ENCODE measurements at places on chromosomes 4 and X.
A peak's percentile ranks its signal among the peaks of the same experiment; 100 is the strongest.

- H3K27ac ChIP-seq, result peak within 1 kb of the TSS; percentile 85
- no peaks in the 10 kb centered on the region for H3K27me3 ChIP-seq
- peak within 1 kb of the TSS; percentile 32 for H3K4me3 ChIP-seq
- H3K36me3 ChIP-seq, result no peaks in the 10 kb centered on the region
- peak; percentile 57 for DNase-seq
These were observed at the start of gene SLC49A3 for GRCh38 chr4:688854-689681. TSS of gene SLC49A3 (minus strand) at chr4:689151. CDS start at chr4:689127, 24 bp downstream.

- no peak overlapping the region for H3K4me3 ChIP-seq
- DNase-seq, result no peak
- H3K27ac ChIP-seq, result no peak overlapping the region
- H3K27me3 ChIP-seq, result no peaks in the 10 kb centered on the region
- peaks cover 9% of the 10 kb centered on the region for H3K4me1 ChIP-seq
- H3K36me3 ChIP-seq, result no peaks in the 10 kb centered on the region
These were observed 2.3 kb upstream of the GRSF1 start for GRCh38 chr4:70841951-70842350.

GRCh38 chrX:49308604-49309269 is 5.3 kb downstream of the GAGE10 start:
- no peaks in the 10 kb centered on the region for H3K4me1 ChIP-seq
- H3K4me3 ChIP-seq, result peak overlapping the region; percentile 36
- H3K27me3 ChIP-seq, result no peaks in the 10 kb centered on the region
- no peaks in the 10 kb centered on the region for H3K36me3 ChIP-seq

DNA sequence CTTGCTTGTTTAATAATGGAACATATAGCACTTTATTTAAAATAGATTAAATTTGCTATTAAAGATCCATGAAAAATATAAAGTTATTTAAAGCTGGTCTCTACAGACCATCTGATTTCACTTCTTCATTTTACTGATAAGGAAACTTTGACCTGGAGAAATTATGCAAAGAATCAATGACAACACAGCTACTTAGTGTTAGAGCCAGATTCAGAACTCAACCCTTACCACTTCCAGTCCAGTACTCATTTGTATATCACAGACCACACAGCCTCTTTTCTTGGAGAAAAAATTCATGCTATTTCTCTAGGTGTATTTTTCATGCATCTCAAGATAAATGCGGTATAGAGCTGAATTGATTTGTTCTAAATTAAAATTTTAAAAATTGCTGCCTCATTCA is 34.0 kb downstream of the WDFY3 start:
- no peaks in the 10 kb centered on the region for H3K36me3 ChIP-seq
- no peak overlapping the region for H3K27ac ChIP-seq
- no peak overlapping the region for H3K4me3 ChIP-seq
- no peak for DNase-seq

- H3K27me3 ChIP-seq, result no peaks in the 10 kb centered on the region
- no peaks in the 10 kb centered on the region for H3K36me3 ChIP-seq
- no peak overlapping the region for H3K4me3 ChIP-seq
- no peaks in the 10 kb centered on the region for H3K4me1 ChIP-seq
- DNase-seq, result no peak
These were observed 273.8 kb downstream of the GASK1B start for GRCh38 chr4:157898836-157899605.

DNA sequence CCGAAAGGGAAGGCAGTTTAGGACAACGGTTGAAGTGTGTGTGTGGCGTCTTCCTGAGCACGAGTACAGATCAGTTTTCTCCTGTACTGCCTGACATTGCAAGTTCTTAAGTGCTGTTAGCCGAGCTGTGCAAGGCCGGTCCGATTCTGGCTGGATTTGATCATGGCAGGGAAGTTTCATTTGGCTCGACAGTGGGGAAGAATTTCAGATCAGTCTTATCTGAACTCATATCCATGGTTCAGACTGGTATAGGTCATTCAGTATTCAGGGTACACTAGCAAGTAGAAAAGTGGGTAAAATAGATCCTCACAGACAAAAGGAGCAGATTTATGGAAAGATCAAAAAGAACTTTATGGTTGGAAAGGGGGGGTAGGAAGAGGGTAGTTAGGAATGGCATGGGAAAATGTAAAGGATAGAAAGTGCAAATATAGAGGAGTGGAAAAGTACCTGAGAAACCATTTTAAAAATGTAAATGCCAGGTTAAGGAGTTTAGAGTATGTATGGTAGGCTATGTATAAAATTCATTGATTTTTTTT is 716 bp downstream of the THAP9 start:
- H3K4me1 ChIP-seq, result no peaks in the 10 kb centered on the region
- DNase-seq, result no peak
- no peaks in the 10 kb centered on the region for H3K36me3 ChIP-seq
- peak overlapping the region; percentile 73 for H3K4me3 ChIP-seq
- H3K27me3 ChIP-seq, result no peaks in the 10 kb centered on the region
- peak overlapping the region; percentile 97 for H3K27ac ChIP-seq

- no peak for DNase-seq
- no peak overlapping the region for H3K27ac ChIP-seq
- no peaks in the 10 kb centered on the region for H3K36me3 ChIP-seq
- H3K4me1 ChIP-seq, result no peaks in the 10 kb centered on the region
These were observed 11.7 kb downstream of the COQ2 start for GRCh38 chr4:83272900-83273299.

GRCh38 chrX:121356139-121356849 is 308.9 kb downstream of the GLUD2 start:
- no peak for DNase-seq
- H3K27me3 ChIP-seq, result no peaks in the 10 kb centered on the region
- H3K27ac ChIP-seq, result no peak overlapping the region
- H3K4me1 ChIP-seq, result no peaks in the 10 kb centered on the region
- no peaks in the 10 kb centered on the region for H3K36me3 ChIP-seq

DNA sequence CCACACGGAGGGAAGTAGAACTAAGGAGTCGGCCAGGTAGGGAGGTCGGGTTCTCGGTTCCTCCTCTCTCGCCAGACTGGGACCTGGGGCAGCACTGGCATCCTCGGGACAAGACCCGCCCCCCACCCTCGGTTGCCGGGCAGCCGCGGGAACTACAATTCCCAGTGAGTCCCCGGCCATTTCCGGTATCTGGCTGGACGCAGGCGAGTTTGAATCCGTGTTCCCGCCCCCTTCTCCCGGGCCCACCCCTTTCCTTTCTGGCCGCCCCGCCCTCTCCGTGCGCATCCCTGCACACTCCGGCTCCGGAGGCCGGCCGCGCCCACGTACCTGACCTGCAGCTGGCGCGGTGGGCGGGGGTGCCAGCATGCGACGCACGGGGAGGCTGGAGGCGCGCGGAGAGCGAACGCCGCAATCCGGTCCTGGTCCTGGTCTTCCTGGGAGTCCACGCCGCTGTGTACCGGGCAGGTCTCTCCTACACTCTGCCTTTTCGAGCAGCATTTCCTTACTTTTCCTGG is 10.2 kb upstream of the DLG3 start:
- DNase-seq, result peak; percentile 95
- peak overlapping the region; percentile 59 for H3K4me3 ChIP-seq

GRCh38 chr4:129488427-129488826 is 392.5 kb downstream of the C4orf33 start:
- no peaks in the 10 kb centered on the region for H3K4me1 ChIP-seq
- no peak for DNase-seq
- H3K36me3 ChIP-seq, result no peaks in the 10 kb centered on the region
- H3K4me3 ChIP-seq, result no peak overlapping the region

- H3K36me3 ChIP-seq, result no peaks in the 10 kb centered on the region
- no peak overlapping the region for H3K27ac ChIP-seq
- H3K27me3 ChIP-seq, result no peaks in the 10 kb centered on the region
- DNase-seq, result no peak
- H3K4me3 ChIP-seq, result no peak overlapping the region
- no peaks in the 10 kb centered on the region for H3K4me1 ChIP-seq
These were observed 24.5 kb downstream of the WDR17 start for GRCh38 chr4:176090115-176090514.

DNA sequence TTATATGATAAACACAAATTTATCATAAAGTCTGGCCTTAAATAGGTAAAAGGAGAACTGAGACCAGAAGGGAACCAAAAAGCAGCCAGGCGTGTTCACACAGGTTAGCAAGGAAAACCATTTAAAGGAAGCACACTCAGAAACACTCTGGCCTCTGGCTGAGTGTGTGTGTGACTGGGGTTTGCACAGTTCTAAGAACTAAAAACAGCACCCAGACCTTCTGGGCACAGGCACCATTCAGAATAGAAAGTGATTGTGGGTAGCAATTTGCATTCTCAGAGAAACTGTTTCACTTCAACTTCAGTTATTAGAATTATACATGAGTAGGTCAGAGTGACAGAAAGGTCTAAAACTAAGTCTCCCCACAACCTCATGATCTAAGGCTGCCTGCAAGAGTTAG is 10.0 kb downstream of the GPR82 start:
- no peak overlapping the region for H3K4me3 ChIP-seq
- H3K27ac ChIP-seq, result peak overlapping the region; percentile 13
- no peaks in the 10 kb centered on the region for H3K36me3 ChIP-seq

DNA sequence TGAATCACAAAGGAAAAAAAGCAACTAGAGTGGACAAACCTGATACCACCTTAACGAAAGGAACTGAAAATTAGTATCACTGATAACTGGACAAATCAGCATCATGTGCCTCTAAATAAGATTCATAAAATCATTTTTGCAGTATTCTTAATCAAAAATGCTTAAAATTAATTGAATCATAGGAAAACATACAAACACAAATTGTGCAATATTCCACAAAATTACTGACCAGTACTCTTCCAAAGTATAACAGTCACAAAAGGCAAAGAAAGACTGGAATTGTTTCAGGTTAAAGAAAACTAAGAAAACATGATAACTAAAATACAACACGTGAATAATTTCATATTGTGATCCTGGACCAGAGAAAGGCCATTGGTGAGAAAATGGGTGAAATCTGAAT is 27.1 kb downstream of the FBXW7 start:
- no peaks in the 10 kb centered on the region for H3K4me1 ChIP-seq
- H3K27me3 ChIP-seq, result no peaks in the 10 kb centered on the region
- H3K27ac ChIP-seq, result no peak overlapping the region
- no peak overlapping the region for H3K4me3 ChIP-seq
- H3K36me3 ChIP-seq, result no peaks in the 10 kb centered on the region
- no peak for DNase-seq

GRCh38 chr4:138953961-138954371 is 61.6 kb upstream of the NOCT start:
- DNase-seq, result no peak
- no peak overlapping the region for H3K27ac ChIP-seq
- H3K4me1 ChIP-seq, result no peaks in the 10 kb centered on the region
- no peak overlapping the region for H3K4me3 ChIP-seq
- H3K36me3 ChIP-seq, result no peaks in the 10 kb centered on the region
- no peaks in the 10 kb centered on the region for H3K27me3 ChIP-seq

DNA sequence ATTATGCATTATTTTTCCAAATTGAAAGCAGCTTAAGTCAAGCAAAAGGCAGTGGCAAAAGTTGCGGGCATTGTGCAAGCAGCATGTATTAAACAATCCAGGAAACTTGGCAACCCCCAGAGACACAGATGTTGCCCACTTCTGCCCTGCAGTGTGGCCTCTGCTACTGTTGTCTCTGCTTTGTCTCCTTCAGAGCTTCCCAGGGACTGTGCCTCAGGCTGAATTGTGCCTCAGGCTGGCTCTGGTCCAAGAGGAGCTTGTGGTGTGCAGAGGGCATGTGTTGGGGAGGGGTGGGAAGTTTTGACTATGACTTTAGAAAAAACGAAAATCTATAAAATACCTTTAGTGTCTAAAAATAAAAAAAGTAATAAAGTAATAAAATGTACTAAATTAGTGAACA is 201.4 kb downstream of the CCSER1 start:
- H3K4me1 ChIP-seq, result no peaks in the 10 kb centered on the region
- no peak for DNase-seq
- H3K36me3 ChIP-seq, result no peaks in the 10 kb centered on the region
- H3K27ac ChIP-seq, result no peak overlapping the region
- no peaks in the 10 kb centered on the region for H3K27me3 ChIP-seq
- H3K4me3 ChIP-seq, result no peak overlapping the region

- no peaks in the 10 kb centered on the region for H3K4me1 ChIP-seq
- H3K27me3 ChIP-seq, result no peaks in the 10 kb centered on the region
- no peaks in the 10 kb centered on the region for H3K36me3 ChIP-seq
These were observed 38.0 kb downstream of the YIPF6 start for GRCh38 chrX:68536884-68537283.

DNA sequence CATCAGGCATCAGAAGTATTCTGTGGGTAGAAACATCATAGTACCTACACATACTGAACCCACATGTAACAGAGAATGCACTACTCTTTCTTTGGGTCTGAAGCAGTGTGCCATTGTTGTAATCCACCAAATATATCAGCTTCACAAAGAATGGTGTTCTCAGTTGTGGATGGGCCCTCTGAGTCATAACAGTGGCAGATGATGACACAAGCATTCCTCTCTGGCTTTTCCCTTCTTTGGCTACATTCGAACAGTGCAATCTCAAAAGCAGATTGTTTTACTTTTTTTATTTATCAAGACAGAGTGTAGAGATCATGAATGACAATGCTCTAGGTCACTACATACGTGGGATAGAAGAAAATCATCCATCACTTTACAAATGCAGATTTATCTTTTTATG is 247.2 kb upstream of the EPHA5 start:
- H3K4me1 ChIP-seq, result no peaks in the 10 kb centered on the region
- H3K27me3 ChIP-seq, result no peaks in the 10 kb centered on the region
- H3K27ac ChIP-seq, result no peak overlapping the region
- H3K4me3 ChIP-seq, result no peak overlapping the region

DNA sequence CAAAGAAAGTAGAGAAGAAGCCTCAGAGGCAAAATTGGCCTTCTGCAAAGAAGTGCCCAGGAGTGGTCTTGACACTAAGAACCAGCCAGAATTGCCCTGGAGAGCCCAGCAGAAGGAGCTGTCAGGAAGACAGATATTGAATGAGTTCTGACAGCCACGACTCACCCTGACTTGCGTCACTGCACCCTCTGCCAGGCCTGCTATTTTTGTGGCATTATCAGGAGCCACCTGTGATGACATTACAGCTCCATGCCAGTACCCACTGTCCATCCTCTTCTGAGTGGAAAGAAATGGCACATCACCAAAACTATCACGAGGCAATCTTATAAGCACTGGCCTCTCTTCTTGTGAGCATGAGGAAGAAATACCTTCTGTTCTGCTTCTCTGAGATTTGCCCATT is 67.7 kb downstream of the SMIM20 start:
- H3K27me3 ChIP-seq, result no peaks in the 10 kb centered on the region
- DNase-seq, result no peak
- no peaks in the 10 kb centered on the region for H3K36me3 ChIP-seq

- no peak for DNase-seq
- H3K36me3 ChIP-seq, result no peaks in the 10 kb centered on the region
- no peak overlapping the region for H3K4me3 ChIP-seq
- H3K27ac ChIP-seq, result peak overlapping the region; percentile 57
These were observed 38.9 kb upstream of the PHEX start for GRCh38 chrX:21993265-21993664.

- H3K4me3 ChIP-seq, result no peak overlapping the region
- H3K4me1 ChIP-seq, result no peaks in the 10 kb centered on the region
- no peak for DNase-seq
- H3K27me3 ChIP-seq, result no peaks in the 10 kb centered on the region
- H3K27ac ChIP-seq, result no peak overlapping the region
- H3K36me3 ChIP-seq, result no peaks in the 10 kb centered on the region
These were observed 76.8 kb downstream of the TEX13B start for GRCh38 chrX:107905366-107905765.

GRCh38 chrX:2848871-2849301 is 20.2 kb downstream of the GYG2 start:
- H3K36me3 ChIP-seq, result no peaks in the 10 kb centered on the region
- no peak overlapping the region for H3K27ac ChIP-seq
- H3K27me3 ChIP-seq, result no peaks in the 10 kb centered on the region
- no peak for DNase-seq

GRCh38 chrX:107470971-107471370 is 21.5 kb downstream of the FRMPD3 start:
- no peak overlapping the region for H3K4me3 ChIP-seq
- DNase-seq, result no peak
- H3K27ac ChIP-seq, result no peak overlapping the region
- H3K27me3 ChIP-seq, result no peaks in the 10 kb centered on the region
- H3K36me3 ChIP-seq, result no peaks in the 10 kb centered on the region

All from Peyer's patch (tissue), 4 donors.